ENCODE measurements at places on chromosomes 3 and 15.

- no peak for DNase-seq
These were observed 49.5 kb upstream of the HACD2 start for GRCh38 chr3:123634149-123635051.

DNA sequence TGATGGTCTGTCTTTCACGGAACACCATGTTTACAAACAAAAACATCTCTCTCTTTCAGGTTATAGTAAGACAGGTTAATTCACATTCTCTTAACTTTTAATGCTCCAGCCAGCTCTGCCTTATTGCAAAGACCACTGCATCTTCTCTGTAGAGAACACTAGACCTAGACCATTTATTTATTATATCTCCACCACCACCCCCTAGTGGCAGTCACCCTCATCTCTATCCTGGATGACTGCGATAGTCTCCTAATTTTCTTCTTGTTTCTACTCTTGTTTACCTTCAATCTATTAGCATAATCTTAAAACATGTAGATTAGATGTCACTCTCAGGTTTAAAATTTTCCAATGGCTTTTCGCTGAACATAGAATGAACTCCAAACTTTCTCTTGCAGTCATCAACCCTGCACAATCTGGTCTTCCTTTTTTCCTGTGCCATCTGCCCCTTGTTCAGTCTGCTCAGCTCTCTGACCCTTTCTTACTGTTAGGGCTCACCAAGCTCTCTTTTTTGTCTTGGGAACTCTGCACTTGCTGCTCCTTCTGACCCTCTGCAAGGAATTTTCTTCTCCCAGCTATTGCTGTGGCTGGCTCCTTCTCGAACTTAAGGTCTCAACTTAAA is 155.6 kb downstream of the SQOR start:
- DNase-seq = no peak

DNA sequence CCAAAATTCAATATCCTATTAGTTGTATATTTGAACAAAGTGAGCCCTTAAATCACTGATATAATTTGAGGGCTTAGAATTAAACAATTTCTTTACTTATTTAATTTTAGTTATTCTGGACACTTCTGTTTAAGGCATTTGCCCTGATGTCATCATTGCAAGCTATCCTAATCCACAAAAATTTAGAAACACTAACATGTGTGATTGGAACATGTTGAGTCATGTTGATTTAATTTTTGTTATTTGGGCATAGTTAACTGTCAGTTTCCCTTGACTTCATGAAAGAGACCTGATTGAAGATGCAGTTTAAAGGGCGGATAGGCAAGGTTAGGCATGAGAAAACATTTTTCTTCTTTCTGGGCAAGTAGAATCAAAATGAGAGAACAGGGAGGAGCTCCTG is 682.6 kb downstream of the ROBO1 start:
- no peak for DNase-seq

GRCh38 chr3:40070816-40071215 is 238.7 kb upstream of the EIF1B start:
- no peak for DNase-seq

- DNase-seq = no peak
These were observed 2.3 kb downstream of the PLEKHO2 start for GRCh38 chr15:64843991-64844390.

DNA sequence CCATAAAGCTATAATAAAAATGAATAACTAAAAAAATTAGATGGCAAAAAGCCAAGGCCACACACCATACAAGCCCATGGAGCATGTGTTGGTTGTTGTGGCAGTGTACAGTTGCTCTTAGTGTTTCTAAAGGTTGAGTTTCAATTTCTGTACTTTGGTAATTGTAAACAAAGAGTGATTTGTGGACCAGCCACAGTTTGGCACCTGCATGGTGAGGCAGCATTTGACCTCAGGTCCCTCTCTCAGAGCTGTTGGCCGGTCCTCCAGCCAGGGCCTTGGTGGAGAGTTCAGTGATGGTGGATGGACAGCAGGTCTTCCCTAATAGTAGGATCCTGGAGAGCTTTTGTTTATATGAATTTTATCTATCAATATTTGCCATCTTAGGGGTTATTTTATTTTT is 5.6 kb downstream of the ACAD9 start:
- DNase-seq = no peak

- peak; percentile 2 for DNase-seq
These were observed at the start of gene GMNC for GRCh38 chr3:190862209-190863118. GMNC (minus strand) TSS chr3:190862694; CDS start chr3:190862615, 79 bp downstream.

GRCh38 chr3:60274646-60275045 is 976.6 kb downstream of the FHIT start:
- DNase-seq = no peak

GRCh38 chr3:176740906-176741663 is 456.2 kb downstream of the TBL1XR1 start:
- no peak for DNase-seq

- DNase-seq = no peak
These were observed 26.4 kb downstream of the ADCY5 start for GRCh38 chr3:123422457-123422856.

DNA sequence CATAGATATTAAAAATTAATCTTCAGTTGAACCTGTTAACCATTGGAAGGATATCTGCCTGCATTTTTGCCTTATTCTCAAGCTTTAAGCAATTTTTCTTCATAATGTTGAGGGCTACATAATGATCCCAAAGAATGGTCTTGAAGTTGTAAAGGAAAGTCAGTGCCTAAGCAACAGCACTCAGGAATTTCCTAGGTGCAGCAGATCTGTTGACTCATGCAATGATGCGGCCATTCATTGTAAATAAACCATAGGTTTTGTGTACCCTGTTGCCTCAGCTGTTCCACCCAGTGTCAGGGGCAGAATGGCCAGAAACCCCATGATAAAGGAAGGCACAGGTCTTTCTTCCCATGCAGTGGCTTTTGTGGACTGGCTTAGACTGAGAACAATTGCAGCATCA is 78.4 kb upstream of the TRIM42 start:
- no peak for DNase-seq

GRCh38 chr15:63339006-63339766 is 42.5 kb downstream of the CA12 start:
- DNase-seq = no peak

DNA sequence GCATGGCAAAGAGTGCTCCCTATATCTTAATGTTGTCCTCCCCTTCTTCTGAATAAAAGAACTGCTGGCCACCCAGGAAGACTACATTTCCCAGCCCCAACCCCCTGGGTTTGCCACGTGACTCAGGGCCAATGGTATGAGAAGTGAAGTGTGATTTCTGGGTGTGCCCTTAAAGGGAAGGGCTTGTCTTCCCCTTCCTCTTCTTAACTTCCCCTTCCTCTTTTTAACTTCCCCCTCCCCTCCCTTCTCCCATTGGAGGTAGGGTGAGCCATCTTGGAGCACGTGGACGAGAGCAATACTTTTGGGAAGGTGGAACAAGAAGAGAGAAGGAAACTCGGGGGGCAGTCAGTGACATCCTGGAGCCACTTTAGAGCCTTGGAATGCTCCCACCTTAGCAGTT is 6.8 kb upstream of the KBTBD12 start:
- DNase-seq = no peak

DNA sequence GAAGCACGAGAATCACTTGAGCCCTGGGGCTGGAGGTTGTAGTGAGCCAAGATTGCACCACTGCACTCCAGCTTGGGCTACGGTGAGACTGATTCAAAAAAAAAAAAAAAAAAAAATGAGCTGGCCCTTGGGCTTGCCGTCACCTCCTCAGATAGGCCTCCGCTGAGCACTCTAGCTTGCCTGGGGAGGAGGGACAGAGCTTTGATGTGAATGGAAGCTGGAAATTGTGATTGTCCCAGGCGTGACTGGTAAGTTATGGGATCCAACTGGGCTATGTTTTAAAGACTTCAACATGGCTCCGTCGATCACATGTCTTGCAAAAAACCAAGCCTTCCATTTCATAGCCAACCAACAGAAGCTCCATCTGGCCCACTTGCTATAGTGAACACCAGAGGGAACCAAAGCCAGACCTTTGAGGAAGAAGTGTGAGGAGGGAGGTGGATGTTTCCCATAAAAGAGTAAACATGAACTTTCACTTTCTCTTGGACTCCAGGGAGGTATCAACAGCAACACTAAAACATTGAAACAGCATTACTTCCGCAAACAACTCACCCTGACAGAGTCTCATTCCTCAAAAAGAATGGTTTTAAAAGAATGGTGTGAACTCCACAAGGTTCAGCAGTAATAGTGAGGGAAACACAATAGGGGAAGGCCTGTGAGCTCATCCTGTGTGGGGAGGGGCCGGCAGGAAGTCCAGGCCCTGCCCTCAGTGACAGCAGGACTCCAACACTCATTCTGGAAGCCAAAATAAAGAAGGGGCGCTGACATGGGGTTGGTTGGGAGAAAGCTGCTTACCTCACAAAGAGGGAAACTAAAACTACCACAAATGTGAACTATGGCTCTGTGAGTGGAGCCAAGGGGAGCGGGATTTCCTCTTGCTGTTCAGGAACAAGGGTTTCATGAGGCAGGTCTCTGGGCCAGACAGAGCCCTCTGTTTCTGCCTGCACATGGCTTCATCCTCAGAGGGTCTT is 59.2 kb upstream of the IL12A start:
- DNase-seq = peak; percentile 8

GRCh38 chr3:65951836-65952505 is 86.7 kb downstream of the MAGI1 start:
- DNase-seq = no peak

- DNase-seq = no peak
These were observed 5.0 kb downstream of the CHRNA7 start for GRCh38 chr15:32035285-32035684.

DNA sequence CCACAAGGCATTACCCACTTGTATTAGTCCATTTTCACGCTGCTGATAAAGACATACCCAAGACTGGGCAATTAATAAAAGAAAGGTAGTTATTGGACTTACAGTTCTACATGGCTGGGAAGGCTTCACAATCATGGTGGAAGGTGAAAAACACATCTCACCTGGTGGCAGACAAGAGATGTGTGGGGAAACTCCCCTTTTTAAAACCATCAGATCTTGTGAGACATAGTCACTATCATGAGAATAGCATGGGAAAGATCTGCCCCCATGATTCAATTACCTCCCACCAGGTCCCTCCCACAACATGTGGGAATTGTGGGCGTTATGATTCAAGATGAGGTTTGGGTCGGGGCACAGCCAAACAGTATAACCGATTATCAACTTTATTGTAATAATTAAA is 17.0 kb upstream of the CMC1 start:
- DNase-seq = no peak

DNA sequence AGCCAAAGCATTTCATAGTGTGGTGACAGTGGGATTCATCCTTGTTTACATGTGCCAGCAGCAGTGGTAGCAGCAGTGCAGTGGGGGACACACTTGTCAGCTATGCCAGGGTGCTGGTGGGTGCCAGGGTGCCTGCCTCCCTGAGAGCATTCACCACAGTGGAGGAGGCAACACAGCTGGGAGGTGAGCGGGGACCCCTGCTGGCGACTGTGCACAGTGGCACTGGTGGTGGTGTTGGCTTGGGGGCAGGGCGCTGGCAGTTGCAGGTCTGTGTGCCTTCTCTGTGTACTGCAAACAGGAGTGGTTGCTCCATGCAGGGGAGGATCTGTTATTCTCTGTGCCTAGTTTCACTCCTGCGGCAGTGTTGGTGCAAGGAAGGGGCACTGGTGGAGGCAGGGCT is 41.2 kb downstream of the CEP63 start:
- DNase-seq = no peak

- no peak for DNase-seq
These were observed 53.5 kb upstream of the CCDC54 start for GRCh38 chr3:107323723-107324122.

GRCh38 chr15:87573039-87573438 is 683.5 kb downstream of the NTRK3 start:
- DNase-seq = no peak

GRCh38 chr3:71300951-71301393 is 282.6 kb downstream of the FOXP1 start:
- DNase-seq = no peak
